ENCODE measurements at places on chromosomes 3 and 15. TPM values are rescaled to one million over a fixed set of nuclear protein-coding genes. Genes with fewer than 3 reads are reported as not detected.

Gene ADGRG7
- total RNA-seq, result not detected

Gene AADACL2
- total RNA-seq, result not detected

Gene EOMES
- total RNA-seq, result not detected

Gene UCN2
- total RNA-seq, result 0.54 TPM

Gene NR2E3
- under 0.01 TPM for total RNA-seq

Gene GRM7
- total RNA-seq, result not detected

Gene TM4SF18
- under 0.01 TPM for total RNA-seq

- no peak for DNase-seq
Measured at GRCh38 chr3:171416666-171417065, 43.5 kb downstream of the TNIK start.

GRCh38 chr3:37907906-37908305 is 46.2 kb downstream of the CTDSPL start:
- no peak for DNase-seq

DNA sequence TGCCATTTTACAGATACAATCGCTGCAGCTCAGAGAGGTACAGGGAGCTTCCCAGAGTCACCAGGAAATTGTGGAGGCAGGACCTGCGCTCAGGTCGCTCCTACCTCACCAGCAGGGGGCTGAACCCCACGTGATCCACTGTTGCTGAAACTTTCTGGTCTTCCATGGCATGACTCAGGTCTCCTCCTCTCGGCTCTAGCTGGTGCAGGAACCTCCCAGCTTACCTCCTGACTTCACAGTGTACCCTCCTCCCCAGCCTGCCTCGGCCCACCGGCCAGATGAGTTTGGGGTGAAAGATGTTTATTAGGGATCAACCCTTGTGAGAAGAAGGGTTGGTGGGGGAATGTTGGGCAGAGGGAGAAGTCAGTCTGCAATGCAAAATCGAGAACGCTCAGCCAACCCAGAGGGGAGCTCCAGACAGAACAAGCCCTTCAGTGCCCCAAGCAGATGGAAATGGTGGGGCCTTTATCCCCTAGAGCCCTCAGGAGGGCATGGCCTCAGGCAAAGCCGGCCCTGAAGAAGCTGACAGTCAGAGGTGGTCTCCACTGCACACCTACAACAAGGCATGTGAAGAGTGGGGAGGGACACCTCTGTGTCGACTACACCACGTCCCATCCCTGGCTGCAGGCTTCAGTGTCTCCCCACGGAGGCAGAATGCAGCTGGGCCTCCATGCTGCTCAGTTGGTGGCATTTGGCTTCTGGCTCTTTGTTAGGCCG is 118.6 kb upstream of the PRR20G start:
- DNase-seq, result peak; percentile 2

GRCh38 chr3:133574260-133574881 is 885 bp downstream of the CDV3 start:
- DNase-seq, result peak; percentile 80

- peak; percentile 42 for DNase-seq
Measured at GRCh38 chr3:63364495-63364894, 86.4 kb downstream of the SYNPR start.

DNA sequence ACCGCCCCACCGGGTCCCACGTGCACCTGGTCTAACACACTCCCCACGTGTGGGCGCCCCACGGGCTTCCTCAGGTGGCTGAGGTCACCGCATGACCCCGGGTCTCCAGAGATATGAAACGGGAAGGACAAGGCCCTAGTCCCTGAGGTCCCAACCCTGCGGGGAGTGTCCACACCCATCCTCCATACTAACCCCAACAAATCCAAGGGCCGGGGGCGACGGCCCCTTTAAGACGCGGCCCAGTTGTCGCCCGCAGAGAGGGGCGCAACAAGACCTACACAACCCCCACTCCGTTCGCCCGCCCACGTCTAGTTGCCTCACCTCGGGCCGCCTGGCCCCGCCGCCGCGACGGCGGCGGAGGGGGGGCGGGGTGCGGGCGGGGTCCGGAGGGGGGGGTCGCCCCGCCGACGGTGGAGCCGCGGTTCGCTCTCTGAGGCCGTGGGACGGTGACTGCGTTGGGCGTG is 396 bp downstream of the INO80 start:
- DNase-seq, result peak; percentile 48

GRCh38 chr15:83515164-83515563 is 68.0 kb downstream of the SH3GL3 start:
- no peak for DNase-seq

DNA sequence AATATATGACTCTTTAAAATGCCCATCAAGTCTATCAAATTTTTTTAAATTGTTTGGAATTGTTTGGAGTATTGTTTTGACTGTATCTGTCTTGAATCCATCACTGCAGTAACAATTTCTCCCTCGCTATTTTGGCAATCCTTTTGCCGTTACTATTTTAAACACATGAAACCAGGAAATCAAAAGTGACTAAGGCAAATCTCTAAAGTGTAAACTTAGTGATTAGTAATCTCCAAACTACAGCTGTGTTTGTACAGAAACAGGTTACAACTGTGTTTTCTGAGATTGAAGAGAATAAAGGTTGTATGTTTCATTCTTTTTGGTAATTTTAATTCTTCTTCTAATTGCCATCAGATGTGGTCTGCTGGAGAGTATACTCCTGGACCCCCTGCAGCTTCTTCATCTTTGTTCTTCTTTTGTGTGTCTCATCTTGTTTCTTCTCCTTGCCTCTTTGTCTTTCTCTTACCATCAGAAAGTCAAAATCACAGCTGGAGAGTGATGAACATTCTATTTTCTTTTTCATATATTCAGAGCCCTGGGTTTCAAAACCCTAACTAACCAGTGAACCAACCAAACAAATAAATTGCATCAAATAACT is 465.4 kb downstream of the RBMS3 start:
- no peak for DNase-seq

DNA sequence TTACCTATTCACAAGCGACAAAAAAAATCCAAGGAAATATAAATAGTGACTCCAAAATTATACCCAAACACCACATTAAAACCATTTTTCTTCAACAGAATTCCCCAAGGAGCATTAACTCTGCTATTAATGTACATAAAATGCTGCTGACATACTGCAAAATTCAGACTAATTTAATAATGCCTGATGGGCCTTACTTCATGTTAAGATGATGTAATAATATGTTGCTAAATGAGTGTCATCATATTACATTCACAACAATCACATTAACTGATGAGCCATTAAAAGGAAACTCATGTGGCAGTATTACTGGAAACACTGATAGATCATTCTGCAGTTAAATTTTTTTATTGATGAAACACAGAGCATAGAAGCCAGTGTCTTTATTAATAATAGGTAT is 204.9 kb upstream of the CGNL1 start:
- peak; percentile 9 for DNase-seq

GRCh38 chr3:55143336-55143735 is 215.5 kb upstream of the LRTM1 start:
- DNase-seq, result no peak

DNA sequence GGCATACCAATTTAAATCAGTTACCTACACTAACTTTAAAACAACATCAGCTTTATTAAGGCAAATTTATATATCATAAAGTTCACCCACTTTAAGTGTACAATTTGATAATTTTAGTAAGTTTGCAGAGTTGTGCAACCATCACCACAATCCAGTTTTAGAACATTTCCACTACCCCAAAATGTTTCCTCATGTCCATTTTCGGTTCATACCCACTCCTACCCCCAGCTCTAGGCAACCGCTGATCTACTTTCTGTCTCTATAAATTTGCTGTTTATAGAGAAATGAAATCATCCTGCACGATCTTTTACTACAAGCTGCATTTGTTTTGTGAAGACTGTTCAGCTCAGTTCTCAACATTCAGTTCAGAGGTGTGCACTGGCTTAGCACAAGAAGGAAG is 31.5 kb upstream of the FAM81A start:
- no peak for DNase-seq

GRCh38 chr3:125478326-125478725 is 41.7 kb downstream of the SNX4 start:
- peak; percentile 66 for DNase-seq

DNA sequence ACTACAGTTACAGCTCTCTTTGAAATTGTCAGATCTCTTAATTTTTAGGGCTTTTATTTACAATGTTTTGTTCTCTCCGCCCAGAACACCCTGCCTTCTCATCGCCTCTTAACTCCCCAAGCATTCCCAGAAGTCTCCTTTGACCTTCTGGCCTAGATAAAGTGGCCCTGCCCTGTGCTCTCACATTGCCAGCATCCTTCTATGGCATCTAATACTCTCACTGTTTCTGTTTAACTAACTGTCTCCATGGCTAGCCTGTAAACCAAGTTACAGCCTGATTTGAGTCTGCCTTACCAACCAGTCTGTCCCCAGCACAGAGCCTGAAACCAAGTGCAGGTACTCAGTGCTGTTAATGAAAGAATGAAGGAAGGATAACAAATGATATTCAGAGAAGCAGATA is 19.9 kb downstream of the COL8A1 start:
- no peak for DNase-seq

DNA sequence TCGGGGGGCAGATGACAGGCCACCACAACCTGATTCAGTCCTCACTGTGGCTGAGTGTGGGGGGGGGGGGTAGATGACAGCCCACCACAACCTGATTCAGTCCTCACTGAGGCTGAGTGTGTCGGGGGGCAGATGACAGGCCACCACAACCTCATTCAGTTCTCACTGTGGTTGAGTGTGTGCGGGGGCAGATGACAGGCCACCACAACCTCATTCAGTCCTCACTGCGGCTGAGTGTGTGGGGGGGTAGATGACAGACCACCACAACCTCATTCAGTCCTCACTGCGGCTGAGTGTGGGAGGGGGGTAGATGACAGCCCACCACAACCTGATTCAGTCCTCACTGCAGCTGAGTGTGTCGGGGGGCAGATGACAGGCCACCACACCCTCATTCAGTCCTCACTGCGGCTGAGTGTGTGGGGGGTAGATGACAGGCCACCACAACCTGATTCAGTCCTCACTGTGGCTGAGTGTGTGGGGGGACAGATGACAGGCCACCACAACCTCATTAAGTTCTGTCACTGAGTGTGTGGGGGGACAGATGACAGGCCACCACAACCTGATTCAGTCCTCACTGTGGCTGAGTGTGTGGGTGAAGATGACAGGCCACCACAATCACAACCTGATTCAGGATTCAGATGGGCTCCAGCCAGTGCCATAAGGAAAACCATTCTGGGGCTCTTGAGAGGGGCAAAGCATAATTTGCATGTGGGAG is 16.9 kb downstream of the ZNF717 start:
- no peak for DNase-seq

DNA sequence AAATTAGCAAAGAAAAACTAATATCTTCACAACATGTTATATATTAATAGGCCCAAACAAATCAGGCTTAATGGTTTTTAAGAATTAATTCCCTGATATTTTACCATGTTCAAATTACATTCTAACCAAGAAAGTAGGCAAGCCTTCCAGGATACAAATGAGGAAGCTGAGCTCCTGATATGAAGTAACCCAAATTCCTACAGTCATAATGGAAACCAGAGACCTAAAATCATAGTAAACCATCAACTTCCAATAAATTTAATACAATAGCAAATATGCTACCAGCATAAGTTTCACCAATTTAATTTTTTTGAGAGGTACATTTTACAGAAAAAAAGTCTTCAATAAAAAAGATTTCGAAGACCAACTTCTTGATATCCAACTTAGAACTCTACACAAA is 3.8 kb downstream of the DCBLD2 start:
- DNase-seq, result no peak

DNA sequence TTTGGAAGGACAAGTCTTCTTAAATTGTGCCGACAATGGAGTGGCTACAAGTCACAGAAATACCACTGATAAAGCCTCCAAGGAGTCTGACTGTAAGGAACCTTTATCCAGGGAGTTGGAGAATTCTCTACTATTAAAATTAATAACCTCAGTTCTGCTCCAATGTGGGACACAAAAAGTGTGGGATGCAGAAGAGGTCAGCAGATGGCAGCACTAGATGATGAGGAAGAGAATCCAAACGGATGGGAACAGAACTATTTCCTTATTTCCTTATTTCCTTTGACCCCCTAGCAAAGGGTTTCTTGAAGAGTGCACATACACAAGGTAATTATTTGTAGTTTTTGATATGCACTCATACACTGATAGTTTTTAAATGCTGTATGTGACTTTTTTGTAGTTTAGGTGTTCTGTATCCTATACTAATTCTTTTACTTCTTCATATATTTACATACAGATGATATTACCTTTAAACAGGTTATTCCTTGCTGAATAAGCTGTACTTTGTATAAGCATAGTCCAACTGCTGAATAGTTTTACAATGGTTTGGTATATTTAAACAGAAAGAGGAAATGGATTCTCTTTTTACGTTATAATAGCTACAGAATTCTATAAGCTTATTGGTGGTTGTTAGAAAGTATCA is 25.6 kb upstream of the NLGN1 start:
- DNase-seq, result peak; percentile 34

GRCh38 chr15:100818927-100819326 is 60.7 kb upstream of the ALDH1A3 start:
- peak; percentile 72 for DNase-seq

DNA sequence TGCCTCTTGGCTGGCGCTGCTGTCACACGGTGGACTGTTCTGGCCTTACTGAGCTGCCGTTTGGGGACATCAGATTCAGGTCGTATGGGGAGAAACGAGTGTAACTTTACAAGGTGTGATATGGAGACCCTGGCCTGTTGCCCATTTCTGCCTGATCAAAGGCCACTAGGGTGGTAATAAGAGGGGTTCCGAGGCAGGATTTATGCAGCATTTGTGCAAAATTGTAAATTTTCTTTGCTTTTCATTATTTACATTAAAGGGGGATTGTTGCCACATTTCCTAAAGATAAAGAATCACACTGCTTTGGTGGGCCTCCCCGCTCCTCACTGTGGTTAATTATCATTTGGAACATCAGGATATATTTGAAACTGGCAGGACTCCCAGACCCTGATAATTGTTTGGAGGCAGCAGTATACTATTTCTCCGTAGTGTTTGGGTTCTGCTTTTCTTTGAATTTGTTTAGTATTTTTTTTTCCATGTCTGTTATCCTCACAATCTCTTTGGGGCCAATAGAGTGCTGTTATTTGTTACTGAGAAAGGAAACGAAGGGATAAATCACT is 891 bp downstream of the NXPE3 start:
- DNase-seq, result no peak

GRCh38 chr3:134197681-134198261 is 52.9 kb downstream of the RYK start:
- DNase-seq, result peak; percentile 83

DNA sequence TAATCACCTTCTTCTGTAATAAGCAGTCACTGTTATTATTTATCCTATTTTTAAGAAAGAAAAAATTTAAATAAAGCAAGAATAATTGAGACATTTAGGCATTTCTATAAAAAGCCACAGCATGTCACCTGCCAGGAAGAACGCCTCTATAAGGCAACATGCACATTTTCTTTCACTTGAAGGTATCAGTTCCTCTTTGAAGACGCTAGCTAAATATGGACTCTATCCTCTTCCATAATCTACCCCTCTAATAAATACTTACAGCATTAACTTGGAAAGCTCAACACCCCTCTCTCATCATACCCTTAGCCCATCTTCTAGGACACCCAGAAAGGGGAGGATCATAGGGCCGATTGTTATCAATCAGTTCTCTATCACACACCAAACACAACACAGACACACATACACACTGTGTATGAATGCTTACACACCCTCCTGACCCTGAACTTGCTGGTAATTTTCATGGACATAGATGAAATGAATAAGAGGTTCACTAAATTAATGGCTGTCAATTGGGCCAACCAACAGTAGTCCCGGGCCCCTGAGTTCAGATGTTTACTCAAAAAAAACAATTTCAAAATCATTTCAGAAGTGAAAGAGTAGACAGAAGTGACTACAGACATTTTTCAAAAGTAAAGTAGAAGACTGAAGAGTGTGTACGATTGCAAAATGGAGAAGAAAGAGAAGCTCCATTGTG is 102.5 kb downstream of the ZMAT3 start:
- DNase-seq, result no peak

- DNase-seq, result peak; percentile 53
Measured at GRCh38 chr3:52498137-52499054, 3.3 kb downstream of the STAB1 start.
